ENCODE measurements at places on chromosomes 13 and 19.

GRCh38 chr19:48396016-48396823 lies 2.8 kb downstream of the GRIN2D start:
- no peak for DNase-seq

- DNase-seq = no peak
Measured at GRCh38 chr19:29665826-29666577, 741 bp downstream of the PLEKHF1 start.

DNA sequence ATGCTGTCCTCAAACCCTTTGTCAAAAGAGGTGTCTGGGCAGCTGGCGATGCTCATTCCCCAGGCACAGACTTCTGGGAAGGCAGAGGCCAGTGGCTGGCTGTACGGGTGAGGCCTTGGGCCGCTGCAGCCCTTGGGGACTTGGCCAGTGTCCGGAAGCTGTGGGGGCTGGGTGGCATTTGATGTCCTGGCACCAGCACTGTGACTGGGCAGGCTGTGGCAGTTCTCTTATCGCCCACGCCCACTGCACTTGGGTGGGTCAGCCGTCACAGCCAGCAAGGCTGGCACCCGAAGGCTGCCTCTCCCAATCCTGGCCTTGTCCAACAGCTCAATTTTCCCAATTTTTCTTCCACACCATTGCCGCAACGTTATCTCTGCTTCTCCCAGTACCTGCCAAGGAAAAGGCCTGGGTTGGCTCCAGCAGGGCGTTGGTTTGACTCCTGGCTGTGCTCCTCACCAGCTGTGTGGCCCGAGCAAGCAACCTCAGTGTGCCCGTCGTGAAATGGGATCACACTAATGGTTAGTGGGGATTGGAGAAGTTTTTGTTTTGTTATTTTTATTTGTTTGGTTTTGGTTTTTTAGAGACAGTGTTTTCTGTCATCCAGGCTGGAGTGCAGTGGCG lies 12.7 kb upstream of the SLC44A2 start:
- DNase-seq = no peak

GRCh38 chr13:32228330-32229041 lies 86.7 kb downstream of the ZAR1L start:
- no peak for DNase-seq

GRCh38 chr19:20414120-20414519 lies 151.5 kb downstream of the ZNF737 start:
- no peak for DNase-seq

DNA sequence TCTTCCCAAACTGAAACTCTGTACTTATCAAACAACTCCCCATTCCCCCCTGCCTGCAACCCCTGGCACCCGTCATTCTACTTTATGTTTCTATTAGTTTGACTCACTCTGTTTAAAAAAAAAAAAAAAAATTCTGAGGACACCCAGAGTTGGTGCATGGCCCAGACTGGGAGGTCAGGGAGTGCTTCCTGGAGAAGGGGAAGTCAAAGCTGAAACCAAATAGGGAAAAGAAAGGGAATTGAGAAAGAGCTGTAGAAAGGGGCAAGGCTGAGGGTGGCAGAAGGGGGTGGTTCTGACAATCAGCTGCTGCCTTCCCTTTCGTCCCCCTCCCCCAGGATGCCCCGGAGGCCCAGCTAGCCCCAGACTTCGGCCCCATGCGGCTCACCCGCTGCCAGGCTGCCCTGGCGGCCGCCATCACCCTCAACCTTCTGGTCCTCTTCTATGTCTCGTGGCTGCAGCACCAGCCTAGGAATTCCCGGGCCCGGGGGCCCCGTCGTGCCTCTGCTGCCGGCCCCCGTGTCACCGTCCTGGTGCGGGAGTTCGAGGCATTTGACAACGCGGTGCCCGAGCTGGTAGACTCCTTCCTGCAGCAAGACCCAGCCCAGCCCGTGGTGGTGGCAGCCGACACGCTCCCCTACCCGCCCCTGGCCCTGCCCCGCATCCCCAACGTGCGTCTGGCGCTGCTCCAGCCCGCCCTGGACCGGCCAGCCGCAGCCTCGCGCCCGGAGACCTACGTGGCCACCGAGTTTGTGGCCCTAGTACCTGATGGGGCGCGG lies 9.0 kb upstream of the STRN4 start:
- DNase-seq = no peak

- DNase-seq = no peak
Measured at GRCh38 chr13:42650506-42650905, 76.6 kb downstream of the TNFSF11 start.

DNA sequence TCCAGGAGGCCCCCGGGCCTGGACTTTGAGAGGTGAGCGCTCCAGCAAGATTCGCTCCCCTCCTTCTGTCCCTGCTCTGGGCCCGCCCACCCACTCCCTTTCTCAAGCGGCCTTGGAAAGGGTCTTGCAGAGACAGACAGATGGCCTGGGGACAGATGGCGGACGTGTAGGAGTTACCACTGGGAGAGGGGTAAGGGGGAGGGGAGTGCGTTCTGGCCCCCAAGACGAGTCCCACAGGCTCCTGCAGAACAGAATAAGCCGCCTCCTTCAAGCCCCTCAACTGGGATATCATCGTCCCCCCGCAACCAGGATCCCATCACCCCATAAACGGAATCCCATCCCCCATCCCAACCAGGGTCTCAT lies 3.6 kb upstream of the TNFAIP8L1 start:
- no peak for DNase-seq

DNA sequence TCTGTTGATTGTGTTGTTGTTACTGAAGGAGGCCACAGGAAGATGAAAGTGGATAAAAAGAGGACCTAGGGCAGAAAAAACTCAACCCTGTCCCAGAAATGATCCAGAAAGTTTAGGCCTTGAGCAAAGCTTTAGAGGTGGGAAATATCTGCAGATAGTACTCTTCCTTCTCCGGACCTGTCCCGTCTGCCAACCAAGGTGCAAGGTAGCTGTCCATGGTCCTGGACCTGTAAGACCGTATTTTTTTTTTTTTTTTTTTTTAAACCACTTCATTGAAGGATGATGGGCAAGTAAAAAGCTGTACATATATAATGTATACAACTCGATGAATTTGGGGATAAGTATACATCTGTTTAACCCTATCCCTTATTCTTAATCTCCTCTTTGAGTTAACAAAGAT lies 225.9 kb downstream of the OLFM4 start:
- no peak for DNase-seq

- DNase-seq = no peak
Measured at GRCh38 chr13:95650696-95651095, 6.2 kb upstream of the DZIP1 start.

- no peak for DNase-seq
Measured at GRCh38 chr13:113005076-113005865, 36.3 kb downstream of the MCF2L start.

- DNase-seq = no peak
Measured at GRCh38 chr19:10812902-10813404, 23.1 kb downstream of the TMED1 start.

- no peak for DNase-seq
Measured at GRCh38 chr19:18975011-18975410, 34.0 kb upstream of the HOMER3 start.
